ENCODE measurements at places on chromosomes 5 and 9.

DNA sequence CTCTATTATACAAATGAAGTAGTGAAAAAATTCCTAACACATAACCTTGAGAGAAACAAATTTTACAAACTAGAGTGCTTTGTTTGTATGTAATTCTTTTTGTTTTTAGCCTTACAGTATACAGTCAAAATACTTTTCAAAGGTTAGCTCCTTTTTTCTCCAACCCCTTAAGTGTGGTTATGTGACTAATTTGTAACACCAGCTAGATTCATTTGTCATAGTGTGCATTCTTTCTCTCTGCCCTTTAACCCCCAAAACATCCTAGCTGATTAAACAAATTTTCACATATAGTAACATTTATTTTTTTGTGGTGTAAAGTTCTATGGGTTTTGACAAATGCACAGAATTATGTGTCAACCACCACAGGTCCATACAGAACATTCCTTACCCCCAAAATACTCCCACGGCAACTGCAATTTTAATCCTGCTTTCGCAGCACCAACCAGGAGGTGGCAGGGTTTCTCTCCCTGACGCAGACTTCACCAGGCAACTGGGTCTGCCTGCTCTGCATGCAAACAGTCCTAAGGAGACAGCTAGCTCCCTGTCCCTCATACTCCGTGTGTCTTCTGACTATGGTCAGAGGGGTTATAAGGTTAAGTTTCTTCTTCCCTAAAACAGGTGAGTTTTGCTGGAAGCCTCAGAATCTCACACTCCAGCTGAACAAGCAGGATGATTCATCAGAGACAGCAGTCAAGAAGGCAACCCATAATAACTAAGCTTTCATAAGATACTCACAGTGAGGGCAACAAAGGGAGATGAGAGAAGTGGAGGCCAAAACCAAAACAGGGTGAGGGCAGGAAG lies 44.5 kb upstream of the NR5A1 start:
- DNase-seq = peak; percentile 59

GRCh38 chr9:2154731-2155130 lies 139.6 kb downstream of the SMARCA2 start:
- no peak for DNase-seq

GRCh38 chr5:57499262-57500050 lies 16.8 kb upstream of the ACTBL2 start:
- DNase-seq = no peak

- no peak for DNase-seq
Measured at GRCh38 chr9:14956208-14956607, 46.0 kb upstream of the FREM1 start.

GRCh38 chr5:72438141-72438540 lies 69.1 kb downstream of the ZNF366 start:
- DNase-seq = no peak

GRCh38 chr5:60870857-60871256 lies 26.8 kb upstream of the ELOVL7 start:
- no peak for DNase-seq

- no peak for DNase-seq
Measured at GRCh38 chr5:62208218-62208852, 97.7 kb upstream of the KIF2A start.

DNA sequence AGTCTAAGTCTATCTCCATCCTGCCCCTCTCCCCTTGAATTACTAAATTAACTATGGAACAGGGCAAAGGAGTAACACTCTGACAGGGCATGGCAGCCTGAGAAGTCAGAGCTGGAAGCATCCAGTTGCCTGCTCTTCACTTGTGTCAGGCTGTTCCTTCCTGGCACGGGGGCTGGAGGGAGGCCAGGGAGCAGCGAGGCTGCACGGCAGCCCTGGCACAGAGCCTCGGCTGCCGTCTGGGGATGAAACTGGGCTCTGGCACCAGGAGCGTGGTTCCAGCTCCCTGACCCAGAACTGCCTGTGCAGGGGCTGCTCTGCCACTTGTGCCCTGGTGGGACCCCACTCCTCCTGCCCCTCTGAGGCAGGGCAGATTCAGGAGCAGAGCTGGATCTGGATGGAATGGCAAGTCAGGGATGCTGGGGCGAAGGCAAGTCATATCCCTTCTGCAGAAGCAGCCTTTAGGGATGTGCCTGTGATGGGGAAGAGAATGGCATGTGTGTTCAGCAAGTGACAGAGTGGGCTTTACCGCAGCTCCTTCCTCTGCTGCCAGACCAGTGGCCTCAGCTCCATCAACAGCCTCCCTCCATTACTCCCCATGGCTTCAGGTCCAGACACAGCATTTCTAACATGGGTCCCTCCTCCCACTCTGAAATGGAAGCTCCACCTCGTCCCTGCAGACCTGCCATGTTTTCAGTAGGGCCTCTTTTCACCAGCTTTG lies 42.2 kb upstream of the PDE8B start:
- no peak for DNase-seq

DNA sequence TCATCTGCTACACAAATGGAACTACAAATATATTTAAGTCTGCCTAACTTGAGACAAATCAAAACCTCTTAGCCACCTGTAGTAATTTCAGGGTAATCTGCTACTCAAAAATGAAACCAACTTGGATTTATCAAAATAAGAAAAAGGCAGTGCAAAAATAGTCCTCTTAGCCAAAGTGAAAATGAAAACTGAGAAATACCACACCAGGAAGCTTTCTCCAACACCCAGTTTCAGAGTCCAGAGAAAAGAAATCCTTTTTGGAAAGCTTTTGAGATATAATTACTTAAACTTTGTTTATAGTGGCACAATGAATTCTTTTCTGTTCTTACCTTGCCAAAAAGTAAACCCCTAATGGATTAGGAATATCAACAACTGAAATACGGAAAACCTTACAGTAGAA lies 990.4 kb downstream of the EFNA5 start:
- DNase-seq = no peak

GRCh38 chr5:149915392-149916260 lies 29.0 kb downstream of the PDE6A start:
- DNase-seq = no peak

- no peak for DNase-seq
Measured at GRCh38 chr9:123031963-123032362, 1.5 kb upstream of the GPR21 start.

GRCh38 chr9:98438666-98439065 lies 183.2 kb upstream of the TBC1D2 start:
- DNase-seq = no peak

DNA sequence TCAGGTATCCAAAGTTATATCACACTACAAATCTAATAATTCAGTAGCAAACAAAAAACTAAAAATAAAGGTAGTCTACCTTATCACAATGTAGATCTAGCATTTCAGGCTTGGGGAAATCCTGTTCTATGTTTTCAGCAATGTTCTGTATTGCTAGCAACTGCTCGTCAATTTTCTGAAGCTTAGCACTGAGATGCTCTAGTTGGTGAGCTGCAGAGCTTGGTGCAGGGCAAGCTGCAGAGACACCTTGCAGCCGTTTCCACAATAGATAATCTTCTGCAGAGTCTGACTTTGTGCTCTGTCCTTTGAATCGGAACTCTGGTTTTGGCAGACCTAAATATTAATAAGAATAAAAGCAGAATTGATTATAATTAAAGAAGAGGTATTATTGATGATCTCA lies 95.5 kb downstream of the CPLANE1 start:
- DNase-seq = no peak

- DNase-seq = no peak
Measured at GRCh38 chr9:129664746-129665388, 580 bp upstream of the PRRX2 start.

DNA sequence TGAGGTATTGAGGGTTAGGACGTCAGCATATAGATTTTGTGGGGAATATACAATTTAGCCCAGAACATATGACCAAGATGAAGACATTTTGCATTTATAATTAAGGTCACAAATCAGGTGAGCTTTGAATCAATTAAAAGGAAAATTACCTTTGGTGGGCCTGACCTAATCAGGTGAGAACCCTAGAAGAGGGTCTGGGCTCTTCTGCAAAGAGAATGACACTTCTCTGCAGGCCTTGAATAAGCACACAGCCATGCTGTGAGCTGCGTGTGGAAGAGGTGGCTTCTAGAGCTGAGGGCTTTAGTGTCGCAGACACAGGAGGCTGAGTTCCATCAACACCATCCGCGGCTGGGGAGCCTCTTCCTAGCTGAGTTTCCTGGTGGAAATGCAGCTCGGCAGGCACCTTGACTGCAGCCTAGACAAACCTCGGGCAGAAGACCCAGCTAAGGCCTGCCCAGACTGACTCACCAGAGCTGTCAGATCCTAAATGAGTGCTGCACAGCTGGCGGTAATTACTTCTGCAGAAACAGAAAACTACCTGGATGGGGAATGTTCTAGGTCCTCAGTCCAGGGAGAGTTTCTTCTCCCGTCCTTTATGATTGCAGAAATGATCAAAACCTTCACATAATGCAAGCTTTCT lies 287.5 kb upstream of the IRX1 start:
- no peak for DNase-seq

DNA sequence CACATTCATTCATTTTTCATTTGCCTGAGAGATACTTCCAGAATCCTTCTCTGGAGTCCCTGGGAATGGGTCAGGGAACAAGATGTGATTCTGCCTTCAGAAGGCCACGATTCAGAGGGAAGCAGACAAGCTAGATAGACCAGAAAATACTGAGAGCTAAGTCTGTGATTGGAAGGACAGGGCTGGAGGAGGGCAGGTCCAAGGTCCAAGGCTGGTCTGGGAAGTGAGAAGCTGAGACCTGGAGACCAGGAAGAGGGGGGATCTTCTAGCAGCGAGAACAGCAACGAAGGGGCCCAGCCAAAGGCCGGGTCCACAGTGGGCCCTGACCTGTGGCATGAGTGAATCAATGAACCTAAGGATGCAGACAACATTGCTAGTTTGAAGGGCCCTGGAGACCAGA lies 4.1 kb upstream of the IER5L start:
- no peak for DNase-seq

GRCh38 chr5:65021527-65022226 lies 252.9 kb downstream of the CWC27 start:
- DNase-seq = no peak

GRCh38 chr5:17356551-17356950 lies 139.1 kb downstream of the BASP1 start:
- DNase-seq = no peak
